ENCODE measurements at places on chromosomes 6 and 20. TPM values are rescaled to one million over a fixed set of nuclear protein-coding genes. Genes with fewer than 3 reads are reported as not detected.

- no peaks in the 10 kb centered on the region for H3K27me3 ChIP-seq
- no peaks in the 10 kb centered on the region for H3K36me3 ChIP-seq
- H3K4me3 ChIP-seq: no peak overlapping the region
- H3K4me1 ChIP-seq: peaks cover 56% of the 10 kb centered on the region
- peak overlapping the region; percentile 100 for H3K27ac ChIP-seq
- DNase-seq: peak; percentile 46
Measured at GRCh38 chr6:35718375-35718736, 18.5 kb upstream of the ARMC12 start.

- DNase-seq: no peak
- H3K27me3 ChIP-seq: no peaks in the 10 kb centered on the region
- H3K4me1 ChIP-seq: no peaks in the 10 kb centered on the region
- H3K36me3 ChIP-seq: no peaks in the 10 kb centered on the region
- H3K27ac ChIP-seq: no peak overlapping the region
Measured at GRCh38 chr20:40540166-40540565, 148.9 kb downstream of the MAFB start.

WFDC12 gene
- total RNA-seq: not detected

- no peaks in the 10 kb centered on the region for H3K4me1 ChIP-seq
- no peak overlapping the region for H3K4me3 ChIP-seq
- no peaks in the 10 kb centered on the region for H3K27me3 ChIP-seq
- no peaks in the 10 kb centered on the region for H3K36me3 ChIP-seq
- no peak for DNase-seq
- no peak overlapping the region for H3K27ac ChIP-seq
Measured at GRCh38 chr6:157610451-157610999, 212.5 kb upstream of the SNX9 start.

DNA sequence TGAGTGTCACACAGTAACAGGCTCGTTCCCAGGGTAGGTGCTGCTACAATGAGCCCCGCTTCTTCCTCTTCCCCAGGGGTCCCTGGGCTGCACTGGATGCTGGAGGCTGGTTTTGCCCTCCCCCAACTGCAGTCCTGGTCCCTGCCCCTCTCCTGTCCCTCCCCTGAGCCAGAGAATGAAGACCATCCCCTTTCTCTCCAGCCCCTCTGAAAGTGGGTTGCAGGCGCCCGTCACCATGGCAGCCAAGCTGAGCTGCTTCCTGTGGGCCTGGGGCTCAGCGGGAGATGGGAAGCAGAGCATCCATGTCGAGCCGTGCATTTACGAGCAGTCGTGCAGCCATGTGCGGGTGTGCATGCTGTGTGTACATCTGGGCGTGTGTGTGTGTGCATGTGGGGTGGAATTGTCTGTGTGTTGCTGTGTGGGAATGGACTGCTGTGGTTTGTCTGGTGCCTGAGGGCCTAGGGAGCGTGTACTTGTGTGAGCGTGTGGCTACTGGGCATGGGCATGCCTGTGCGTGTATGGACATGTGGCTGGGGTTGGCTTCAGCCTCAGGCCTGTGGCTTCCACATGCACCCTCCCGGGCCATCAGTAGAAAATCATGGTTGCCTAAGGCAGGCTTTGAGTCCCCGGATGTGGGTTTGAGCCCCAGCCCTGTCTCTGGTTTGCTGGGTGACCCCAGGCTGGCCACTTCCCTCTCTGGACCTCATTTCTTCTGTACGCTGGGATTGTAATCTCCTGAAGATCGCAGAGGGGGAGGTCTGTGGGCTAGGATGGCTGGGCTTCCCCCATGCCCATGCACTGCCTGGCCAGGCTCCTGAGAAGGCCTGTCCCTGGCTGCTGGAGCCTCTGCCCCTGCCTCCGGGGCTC, 48.8 kb downstream of the SRC start:
- H3K36me3 ChIP-seq: peaks cover 50% of the 10 kb centered on the region
- no peak overlapping the region for H3K4me3 ChIP-seq
- H3K27me3 ChIP-seq: no peaks in the 10 kb centered on the region
- no peak overlapping the region for H3K27ac ChIP-seq
- no peak for DNase-seq

- DNase-seq: peak; percentile 92
- H3K4me3 ChIP-seq: peak within 1 kb of the TSS; percentile 79
- H3K27me3 ChIP-seq: no peaks in the 10 kb centered on the region
- peaks cover 55% of the 10 kb centered on the region for H3K4me1 ChIP-seq
- peaks cover 3% of the 10 kb centered on the region for H3K36me3 ChIP-seq
Measured at GRCh38 chr20:49482621-49483017, at the start of gene KCNB1. Gene KCNB1 (minus strand): TSS chr20:49482668. CDS start chr20:49482480, 188 bp downstream.

GINS1 gene
- total RNA-seq: 0.28 TPM

PTGIS gene
- 97.6 TPM for total RNA-seq

PDYN gene
- total RNA-seq: not detected

SNRPB gene
- total RNA-seq: 137 TPM

- peak overlapping the region; percentile 73 for H3K27ac ChIP-seq
- H3K4me1 ChIP-seq: peaks cover 31% of the 10 kb centered on the region
- H3K36me3 ChIP-seq: no peaks in the 10 kb centered on the region
- DNase-seq: peak; percentile 66
Measured at GRCh38 chr20:25308671-25309394, 60.9 kb downstream of the PYGB start.

All from sigmoid colon (tissue), 7 donors.